ENCODE measurements at places on chromosomes 2 and 18.

DNA sequence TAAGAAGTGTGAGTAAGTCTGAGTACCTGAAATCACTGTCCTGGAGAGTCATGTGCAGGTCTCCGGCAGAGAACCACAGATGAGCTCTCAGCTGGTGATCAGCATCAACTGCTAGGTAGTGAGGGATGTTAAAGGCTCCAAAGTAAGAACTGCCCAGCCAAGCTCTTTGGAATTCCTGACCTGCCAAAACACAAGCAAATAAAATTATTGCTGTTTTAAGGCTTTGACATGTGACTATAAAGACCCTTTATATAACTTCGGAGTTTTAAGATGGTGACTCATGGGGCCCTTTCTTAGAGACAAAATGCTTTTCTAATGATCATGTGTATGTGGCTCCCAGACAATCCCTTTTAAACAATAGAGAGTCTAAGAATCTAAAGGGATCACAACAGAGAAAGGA, 855.7 kb downstream of the TRIB2 start:
- no peak for DNase-seq

DNA sequence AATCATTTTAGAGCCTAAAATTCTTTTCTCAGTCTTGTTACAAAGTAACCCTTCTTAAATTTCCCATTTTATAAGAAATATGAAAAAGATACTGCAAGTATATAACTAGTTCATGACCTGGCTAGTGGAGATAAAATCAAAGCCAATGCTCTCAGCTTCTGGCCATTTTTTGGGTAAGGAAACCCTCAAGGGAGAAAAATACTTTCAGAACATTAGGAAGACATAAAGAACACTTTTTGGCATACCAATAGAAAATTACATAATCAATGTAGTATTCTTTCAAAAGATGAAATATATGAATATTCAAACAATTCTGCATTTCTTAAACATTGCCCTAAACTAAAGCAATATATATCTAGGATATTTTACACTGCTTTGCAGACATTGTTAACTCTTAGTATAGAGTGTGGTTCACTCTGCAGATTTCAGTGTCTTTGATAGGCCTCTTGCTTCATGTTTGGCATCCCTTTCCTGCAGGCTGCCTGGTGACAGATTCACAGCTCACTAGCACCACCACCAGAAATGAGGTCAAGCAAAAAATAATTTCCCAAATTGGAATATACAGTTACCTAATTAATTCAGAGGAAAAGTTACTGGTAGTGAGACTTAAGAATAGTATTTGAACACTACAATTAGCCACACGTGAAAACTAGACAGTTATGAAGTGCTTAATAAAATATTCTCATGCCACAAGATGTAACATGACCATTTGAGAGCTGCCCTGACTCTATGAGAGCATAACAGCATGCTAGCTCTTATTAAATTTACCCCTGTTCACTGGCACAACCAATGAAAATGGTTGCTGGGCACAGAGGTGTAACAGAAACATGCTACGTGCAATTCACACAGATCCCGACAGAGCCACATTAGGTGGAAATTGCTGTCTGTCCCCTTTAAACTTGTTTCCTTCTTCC, 36.0 kb downstream of the PAIP2B start:
- no peak for DNase-seq

GRCh38 chr2:67854798-67855197, 208.0 kb downstream of the C1D start:
- no peak for DNase-seq

DNA sequence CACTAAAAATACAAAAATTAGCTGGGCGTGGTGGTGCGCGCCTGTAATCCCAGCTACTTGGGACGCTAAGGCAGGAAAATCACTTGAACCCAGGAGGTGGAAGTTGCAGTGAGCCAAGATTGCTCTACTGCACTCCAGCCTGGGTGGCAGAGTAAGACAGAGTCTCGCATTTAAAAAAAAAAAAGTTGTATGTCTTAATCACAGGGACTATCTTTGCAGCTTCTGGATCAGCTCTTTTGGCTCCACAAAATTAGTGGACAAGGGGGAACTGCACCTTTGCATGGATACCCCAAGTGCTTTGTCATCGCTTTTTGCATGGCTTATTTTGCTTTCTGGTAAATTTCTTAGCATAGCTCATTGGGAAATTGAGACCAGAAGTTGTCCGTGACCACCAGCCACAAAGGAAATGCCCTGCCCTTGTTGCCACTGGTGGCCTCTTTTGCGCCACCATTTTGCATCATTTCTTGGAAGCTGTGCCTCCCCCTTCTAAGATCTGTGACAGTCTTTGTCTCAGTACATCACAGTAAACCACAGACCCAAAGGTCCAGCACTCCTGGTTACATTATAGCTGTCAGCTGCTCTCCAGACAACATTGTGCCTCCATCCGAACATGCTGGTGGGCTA, 43.9 kb upstream of the PCBP1 start:
- DNase-seq: peak; percentile 79

DNA sequence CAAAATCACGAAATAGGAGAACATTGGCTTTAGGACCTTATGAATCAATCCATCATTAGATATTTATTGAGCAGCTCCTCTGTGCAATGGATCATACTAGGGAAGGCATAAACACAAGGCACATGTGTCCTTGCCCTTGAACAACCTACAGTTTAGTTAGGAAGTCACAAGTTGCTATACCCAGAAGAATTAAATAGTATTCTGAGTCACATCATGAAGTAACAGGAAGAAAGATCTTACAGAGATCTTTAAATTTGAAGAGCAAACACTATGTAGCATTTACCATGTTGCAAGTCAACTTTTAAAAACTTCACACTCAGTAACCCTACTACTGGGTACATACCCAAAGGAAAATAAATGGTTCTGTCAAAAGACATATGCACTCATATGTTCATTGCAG, 355.2 kb upstream of the SLC14A2 start:
- DNase-seq: no peak

DNA sequence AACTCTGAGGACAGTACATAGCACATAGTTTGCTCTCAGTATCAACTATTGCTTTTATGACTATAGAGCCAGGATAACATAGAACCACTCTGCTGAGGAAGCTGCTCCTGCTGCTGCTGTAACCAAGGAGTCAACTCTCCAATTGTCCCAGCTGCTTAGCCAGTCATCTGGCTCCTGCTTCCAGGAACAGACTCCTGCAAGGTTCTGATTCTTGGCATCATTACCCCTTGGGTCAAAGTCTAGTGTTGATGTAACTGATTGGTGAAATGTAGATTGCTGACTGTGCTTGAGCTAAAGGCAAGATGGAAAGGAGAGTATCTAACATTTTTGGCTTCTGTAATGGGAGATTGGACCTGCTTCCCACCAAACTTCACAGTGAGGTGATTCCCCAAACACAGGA, 261.9 kb upstream of the FSHR start:
- DNase-seq: no peak

DNA sequence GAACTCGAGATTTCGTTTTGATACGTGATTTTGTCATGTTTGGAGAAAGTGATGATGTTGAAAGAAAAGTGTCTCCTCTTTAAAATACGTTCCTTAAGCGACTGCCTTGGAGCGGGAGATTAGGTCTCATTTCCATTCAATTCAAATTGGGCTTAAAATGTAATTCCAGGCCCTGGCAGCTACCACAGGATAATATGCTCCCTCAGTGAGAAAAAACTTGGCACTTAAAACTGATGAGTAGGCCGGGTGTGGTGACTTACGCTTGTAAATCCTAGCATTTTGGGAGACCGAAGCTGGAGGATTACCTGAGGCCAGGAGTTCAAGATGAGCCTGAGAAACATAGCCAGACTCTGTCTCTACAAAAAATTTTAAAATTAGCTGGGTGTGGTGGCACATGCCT, 146.3 kb upstream of the L3MBTL4 start:
- DNase-seq: no peak

DNA sequence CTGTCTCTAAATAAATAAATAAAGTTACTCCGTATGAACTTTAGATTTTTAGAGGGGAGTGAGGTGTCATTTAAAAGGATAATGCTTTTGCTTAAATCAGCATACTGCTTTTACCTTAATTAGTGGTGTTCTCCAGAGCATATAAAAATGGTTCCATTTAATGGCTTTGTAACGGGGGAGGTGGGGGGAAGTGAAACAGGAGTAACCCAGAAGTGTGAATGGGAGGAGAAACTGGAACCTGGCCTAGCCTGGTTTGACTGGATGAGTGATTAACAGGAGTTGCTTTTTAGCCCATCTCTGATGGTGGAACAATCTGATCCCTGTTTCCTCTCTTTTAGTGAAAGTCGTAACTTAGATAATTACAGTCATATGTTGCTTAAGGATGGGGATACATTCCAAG, 1.6 kb downstream of the CNDP2 start:
- no peak for DNase-seq

GRCh38 chr2:240435457-240435947, at the start of gene GPC1:
TSS of gene GPC1 (plus strand) at chr2:240435663. CDS start at chr2:240435919, 256 bp downstream.
- DNase-seq: peak; percentile 58

GRCh38 chr18:76687304-76687962, 134.9 kb upstream of the ZNF236 start:
- DNase-seq: no peak

GRCh38 chr2:21270083-21270491, 146.3 kb downstream of the TDRD15 start:
- no peak for DNase-seq

- DNase-seq: no peak
Measured at GRCh38 chr2:28193630-28194403, 198.8 kb upstream of the FOSL2 start.

DNA sequence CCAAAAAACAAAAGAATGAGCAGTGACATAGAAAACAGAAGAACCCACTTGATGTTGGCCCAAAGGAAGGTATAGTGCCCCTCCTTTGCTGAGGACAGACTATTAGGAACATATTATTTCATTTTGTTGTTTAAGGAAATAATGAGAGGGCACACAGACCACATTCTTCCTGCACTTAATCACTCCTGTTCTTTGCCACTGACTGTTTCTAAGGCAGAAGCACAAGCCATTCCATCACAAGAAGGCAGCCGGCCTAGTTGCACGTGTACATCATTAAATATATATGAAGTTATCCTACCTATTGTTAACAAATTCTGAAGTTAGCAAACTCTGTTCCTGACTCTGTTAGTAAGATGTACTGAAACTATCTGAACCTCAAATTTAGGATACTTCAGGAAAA, 110.0 kb downstream of the LNPK start:
- DNase-seq: no peak

DNA sequence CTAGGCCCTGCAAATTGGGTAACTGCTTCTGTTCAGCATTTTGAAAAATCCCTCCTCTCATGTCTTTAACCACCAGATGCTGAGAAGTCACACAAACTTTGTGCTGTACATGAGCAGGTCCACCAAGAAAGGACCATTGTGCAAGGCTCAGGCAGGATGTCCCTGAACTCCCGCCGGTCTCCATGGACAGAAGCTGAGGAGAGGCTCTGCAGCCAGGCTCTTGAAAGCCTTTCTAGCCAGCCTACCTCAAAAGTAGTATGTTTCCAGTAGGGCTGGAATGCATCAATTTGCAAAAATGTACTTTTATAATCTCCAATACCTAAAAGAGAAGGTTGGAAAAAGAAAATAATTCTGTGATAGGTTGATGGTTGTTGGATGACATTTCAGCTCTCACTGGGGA, 47.0 kb upstream of the SH3BP4 start:
- no peak for DNase-seq

DNA sequence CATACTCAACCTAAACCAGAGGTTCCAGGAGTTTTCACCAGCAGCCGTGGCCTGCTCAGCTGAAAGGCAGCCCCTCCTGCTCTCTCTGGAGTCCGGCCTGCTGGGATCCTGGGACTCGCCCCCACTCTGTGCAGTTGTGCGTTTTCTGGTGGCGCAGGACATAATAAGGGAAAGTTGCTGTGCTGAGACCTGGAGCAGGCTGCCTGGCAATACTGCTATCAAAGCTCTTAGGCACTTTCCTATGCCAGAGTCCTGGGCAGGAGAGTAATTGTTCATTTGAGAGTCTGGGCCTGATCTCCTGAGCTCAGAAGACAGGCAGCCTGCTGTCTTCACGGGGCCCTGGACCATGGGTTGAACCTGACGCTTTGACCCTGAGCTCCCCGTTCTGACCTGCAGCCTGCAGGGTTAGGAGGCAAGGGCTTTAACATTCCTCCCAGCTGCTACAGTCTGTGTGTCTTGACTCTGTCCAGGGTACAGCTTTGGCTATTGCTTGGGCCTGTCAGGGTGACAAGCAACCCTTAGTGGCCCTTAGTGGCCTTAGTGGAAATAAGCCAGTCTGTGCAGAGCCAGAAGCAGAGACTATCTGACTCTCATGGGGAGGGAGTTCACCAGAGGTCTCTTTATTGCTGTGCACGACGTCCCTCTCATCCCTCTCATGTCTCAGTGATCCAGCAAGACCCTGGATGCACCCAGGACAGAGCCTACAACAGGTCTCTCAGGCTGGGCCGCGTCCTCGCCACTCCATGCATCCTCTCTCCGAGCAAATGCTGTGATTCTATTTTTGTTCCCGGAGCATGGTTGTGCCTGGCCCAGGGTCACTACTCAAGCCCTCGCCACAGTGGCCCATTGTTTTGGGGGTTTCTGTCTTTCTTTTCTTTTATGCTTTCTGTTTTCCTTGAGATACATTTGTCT, 60.6 kb downstream of the ACKR3 start:
- no peak for DNase-seq

GRCh38 chr2:61857224-61857623, 3.4 kb upstream of the FAM161A start:
- no peak for DNase-seq

DNA sequence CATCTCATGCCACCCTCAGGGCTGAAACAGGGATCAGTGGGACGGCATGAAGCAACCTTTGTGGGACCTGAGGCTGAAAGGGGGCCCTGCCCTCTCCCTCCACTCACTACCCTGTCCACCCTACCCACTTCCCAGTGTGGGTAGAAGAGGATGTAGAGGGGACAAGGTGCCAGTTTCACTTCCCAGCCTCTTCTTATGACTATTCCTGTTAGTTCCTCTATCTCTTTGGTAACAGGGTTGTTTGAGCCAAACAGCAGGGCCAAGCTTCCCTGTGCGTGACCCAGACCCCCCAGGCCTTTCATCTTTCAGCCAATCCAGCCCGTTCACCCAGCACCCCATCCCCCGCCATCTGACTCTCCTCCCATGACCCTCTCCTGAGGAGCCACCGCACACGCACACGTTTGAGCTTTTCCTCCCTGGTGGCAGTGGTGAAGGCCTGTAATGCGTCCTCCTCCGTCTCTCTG, 82.3 kb downstream of the STPG4 start:
- peak; percentile 86 for DNase-seq

- DNase-seq: no peak
Measured at GRCh38 chr2:216194561-216194960, 85.4 kb downstream of the XRCC5 start.

DNA sequence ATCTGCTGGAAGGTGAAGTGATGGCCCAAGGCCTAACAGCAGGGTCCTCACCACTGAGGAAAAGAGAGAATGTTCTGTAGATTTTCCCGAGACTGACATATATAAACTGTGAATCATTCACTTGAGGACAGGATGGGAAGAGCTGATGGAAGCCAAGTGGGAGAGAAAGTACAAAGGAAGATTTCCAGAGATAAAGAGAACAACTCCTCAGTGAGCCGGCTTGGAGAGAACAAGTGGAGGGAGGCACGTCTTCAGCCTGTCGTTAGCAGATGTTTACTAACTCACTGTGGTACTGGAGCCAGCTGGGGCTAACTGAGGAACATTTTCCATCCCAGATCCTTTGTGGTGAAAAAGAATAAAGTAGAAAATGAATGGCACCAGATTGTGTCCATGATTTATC, 552.9 kb upstream of the TNP1 start:
- no peak for DNase-seq

Data from CD4-positive, alpha-beta T cell treated with Interferon gamma for 1 hour (primary cell).